Activated T-helper 1 cell treated with anti-CD3 and anti-CD28 coated beads, Interleukin-2, amount 50 U/mL, for 16 hours (primary cell): ENCODE measurements at places on chromosomes 2 and 18.

DNA sequence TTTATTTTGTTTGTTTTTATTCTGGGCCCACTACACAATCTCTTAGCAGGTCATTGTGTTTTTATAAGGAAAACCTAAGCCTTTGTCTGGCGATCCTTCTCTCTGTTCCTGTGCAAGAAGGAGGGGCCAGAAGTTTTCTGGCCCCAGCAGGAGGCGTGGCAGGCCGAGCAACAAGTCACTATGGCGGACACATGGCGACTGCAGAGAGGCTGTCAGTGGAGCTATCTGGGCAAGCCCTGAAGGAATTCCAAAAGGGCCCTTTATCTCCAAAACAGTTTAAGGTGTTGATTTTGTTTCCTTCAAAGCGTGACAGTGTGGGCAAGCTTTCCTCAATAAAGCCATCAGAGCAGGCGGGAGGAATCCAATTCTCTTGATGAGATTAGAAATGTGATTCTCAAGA lies 118.8 kb upstream of the CTAGE1 start:
- DNase-seq = no peak

GRCh38 chr2:8298783-8299182 lies 383.1 kb upstream of the ID2 start:
- DNase-seq = no peak

- no peak for DNase-seq
Measured at GRCh38 chr2:239018271-239019182, 170.6 kb downstream of the TWIST2 start.

- no peak for DNase-seq
Measured at GRCh38 chr2:47660168-47660567, 122.8 kb upstream of the MSH6 start.

- no peak for DNase-seq
Measured at GRCh38 chr2:179170901-179171300, 93.7 kb downstream of the SESTD1 start.

DNA sequence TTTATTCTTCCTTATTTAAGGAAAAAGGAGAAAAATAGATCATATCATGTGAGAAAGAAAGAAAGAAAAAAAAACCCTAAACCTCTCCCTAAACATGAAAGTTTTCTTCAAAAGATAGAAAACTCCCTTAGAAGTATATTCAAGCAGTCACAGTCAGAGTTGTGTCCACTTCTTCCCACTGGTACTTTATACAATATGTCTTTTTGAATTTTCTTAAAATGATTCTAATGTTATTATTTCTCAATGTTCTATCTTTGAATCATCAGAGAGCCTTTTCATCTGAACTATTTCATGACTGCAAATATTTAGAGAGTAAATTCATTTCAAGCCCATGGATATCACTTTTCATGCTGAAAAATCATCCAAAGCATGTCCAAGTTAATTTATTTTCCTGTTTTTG lies 205.2 kb upstream of the SPOPL start:
- DNase-seq = no peak

DNA sequence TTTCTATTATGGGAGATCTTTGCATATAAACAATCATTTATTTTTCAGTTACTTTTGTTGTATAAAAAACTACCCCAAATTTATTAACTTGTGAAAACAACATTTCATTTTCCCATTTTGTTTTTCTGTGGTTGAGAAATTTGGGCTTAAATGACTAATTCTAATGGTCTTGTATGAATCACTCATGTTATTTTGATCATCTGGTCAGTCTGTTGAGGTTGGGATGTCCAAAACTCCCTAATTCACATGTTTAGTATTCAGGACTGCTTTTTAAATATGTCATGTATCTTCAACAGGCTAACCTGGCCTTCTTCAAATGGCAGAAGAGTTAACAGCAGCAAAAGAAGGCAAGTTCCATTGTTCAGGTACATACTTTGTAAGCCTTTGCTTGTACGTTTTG lies 788.1 kb downstream of the TRIB2 start:
- no peak for DNase-seq

DNA sequence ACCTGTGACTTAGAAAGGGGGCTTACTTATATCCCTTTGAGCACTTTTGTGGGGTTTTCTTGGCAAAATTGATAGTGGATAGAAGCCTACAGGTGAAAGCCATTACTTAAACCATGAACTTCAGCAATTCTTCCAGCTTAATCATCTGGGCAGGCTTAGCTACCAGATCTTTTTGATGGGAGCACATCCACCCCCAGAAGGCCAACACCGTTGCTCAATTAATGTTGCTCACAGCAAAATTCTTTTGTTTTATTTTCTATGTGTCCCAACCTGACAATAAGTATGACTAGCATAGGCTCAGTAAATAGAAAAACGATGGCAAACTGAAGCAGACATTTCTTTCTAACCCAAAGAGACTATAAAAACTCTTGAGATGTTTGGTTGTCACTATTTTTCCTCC lies 269.4 kb upstream of the TCF4 start:
- DNase-seq = no peak

GRCh38 chr2:149732730-149733290 lies 145.2 kb upstream of the MMADHC start:
- DNase-seq = no peak

- DNase-seq = no peak
Measured at GRCh38 chr18:57813245-57813644, 10.1 kb upstream of the ATP8B1 start.

GRCh38 chr2:106130251-106130998 lies 63.7 kb downstream of the UXS1 start:
- DNase-seq = no peak

DNA sequence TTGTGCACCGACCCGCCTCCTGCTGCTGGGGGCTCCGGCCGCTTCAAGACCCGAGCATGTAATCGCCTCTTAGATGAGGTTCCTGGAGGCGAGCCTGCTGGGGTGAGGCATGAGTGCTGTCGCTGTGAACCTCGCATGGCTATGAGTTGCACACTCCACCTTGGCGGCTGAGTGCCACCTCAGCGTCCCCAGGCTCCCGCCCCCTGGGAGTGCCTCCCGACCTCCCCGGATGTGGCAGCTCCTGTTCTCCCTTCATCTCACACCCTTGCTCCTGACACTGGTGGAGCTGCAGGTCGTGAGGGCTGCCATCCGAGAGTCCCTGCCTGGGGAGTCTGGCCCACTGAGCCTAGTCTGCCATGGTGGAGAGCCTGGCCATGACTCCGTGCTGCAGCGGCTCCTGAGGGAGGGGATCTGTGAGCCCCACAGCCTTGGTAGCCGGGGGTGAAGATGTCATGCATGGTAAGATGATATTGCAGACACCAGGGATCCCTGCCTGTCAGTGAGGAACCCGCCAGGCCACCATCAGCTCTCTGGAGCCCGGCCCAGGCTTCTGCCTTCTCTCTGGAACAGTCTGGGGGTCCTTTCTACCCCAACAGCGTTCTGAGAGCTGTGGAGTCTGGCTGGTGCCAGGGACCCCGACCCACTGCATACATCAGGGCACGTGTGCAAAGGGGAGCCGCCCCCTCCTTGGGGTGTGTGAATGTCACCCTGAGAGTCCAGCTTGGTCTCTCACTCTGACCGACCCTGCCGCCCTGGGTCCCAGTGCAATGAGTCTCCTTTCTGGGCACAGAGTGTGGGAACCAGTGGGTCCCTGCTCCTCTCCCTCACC lies 61.6 kb upstream of the HS6ST1 start:
- DNase-seq = no peak

DNA sequence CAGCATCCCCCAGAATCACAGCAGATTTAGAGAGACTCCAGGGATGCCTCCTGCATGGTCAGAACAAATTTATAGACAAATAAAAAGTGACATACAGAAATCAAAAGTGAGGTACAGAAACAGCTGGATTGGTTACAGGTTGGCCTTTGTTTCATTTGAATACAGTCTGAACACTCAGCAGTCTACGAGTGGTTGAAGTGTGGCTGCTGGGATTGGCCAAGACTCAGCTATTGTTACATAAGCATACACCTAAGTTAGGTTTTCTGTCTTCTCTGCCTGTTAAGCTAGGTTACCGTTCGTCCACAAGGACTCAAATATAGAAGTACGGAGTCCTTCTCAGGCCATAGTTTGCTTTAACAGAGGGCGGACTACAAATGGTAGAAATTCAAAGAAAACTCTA lies 262.4 kb upstream of the SLC14A2 start:
- DNase-seq = no peak
